Mesenchymal stem cell (in vitro differentiated cells and primary cell): ENCODE measurements at places on chromosomes 7 and 10.

DNA sequence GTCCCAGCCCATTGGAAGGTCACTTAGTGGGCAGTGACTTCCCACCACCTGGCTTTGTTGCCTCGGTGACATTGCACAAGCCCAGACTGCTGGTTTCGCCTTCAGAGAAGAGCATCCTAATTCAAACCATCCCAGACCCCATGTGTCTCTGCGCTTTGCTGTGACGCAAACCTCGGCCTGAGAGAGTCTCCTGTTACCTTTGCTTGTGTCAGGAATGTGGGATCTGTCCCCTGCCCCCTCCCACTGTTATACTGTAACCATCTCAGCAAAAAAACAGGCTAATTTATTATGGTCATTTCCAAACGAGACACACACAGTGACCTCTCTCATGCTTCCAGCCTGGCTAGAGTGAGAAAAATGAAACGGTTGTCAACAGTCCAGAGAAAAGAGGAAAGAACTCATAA is 25.0 kb upstream of the AQP1 start:
- no peak for DNase-seq

DNA sequence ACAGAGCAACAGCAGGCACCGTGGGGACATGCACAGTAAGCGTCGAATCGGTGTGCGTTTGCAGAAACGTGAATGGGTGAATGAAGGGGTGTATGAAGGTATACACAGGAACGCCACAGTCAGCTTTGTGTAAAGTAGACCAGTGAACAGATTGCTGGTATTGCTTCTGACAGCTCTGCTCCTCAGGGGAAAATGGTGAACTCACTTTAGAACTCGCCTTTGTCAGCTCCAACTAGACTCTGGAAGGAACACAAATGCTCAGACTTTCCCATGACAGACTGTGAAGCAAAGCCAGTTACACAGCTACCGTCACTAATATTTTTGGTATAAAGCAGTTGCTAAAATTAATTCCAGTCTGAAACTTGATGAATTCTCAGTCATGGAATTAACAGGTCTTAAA is 78.9 kb downstream of the CUX1 start:
- DNase-seq = no peak

DNA sequence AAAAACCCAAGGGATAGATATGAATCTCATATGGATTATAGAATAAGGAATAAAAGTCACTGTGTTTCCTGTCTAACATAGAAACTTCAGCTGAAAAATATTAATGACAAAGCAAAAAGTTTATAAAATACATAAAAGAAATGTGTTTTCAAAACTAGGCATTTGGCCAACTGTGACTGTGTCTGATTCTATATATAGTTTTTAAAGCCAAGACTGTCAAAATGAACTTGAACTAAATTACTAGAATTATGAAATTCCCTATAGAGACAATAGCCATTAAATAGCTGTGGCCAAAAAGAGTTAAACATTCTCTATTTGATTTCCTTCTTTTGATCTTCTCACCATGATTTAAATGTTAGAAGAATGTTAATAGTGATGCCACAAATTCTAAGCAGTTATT is 311.2 kb upstream of the SEMA3D start:
- DNase-seq = no peak

DNA sequence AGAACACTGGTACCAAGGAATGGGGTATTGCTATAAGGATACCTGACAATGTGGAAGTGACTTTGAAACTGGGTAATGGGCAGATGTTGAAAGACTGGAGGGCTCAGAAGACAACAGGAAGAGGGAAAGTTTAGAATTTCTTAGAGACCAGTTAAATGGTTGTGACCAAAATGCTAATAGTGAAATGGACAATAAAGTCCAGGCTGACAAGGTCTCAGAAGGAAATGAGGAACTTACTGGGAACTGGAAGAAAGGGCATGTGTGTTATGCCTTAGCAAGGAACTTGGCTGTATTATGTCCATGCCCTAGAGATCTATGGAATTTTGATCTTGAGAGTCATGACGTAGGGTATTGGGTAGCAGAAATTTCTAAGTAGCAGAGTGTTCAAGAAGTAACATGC is 38.0 kb downstream of the FAM149B1 start:
- DNase-seq = no peak

DNA sequence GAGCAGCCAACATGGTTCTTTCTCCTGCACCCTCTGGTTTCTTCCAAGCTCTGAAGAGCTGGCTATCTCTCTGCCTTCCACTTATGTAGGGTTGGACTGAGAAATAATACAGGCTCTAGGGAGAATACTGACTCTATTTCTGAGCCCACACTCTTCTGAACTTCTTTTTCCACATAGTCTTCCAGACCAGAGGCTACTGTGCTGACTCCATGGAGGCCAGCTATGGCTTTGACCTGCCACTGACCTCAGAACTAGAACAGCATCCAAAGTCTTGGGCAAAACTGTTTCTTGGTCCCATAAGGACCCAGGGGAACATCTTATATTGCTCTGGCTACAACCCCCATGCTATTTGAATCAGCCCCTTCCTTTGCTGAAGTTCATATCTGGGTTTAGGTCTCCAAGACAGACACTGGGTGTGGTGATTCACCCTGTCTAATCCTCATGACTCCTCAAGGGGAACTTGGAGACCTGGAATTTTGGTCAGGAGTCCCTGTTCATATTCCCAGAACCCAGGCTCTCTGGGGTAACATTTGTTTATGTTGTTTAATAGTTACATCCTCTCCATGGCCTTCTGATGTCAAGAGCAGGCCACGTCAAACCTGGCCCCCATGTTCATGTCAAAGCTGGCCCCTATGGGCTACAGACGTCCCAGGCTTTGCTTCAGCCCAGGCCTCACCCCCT is 12.1 kb upstream of the PLAU start:
- peak; percentile 81 for DNase-seq

- no peak for DNase-seq
Measured at GRCh38 chr7:87507446-87507845, 32.0 kb upstream of the ABCB4 start.

GRCh38 chr7:133108023-133108422 is 26.1 kb upstream of the CHCHD3 start:
- DNase-seq = no peak

GRCh38 chr7:43758822-43759683 is 573 bp downstream of the BLVRA start:
- DNase-seq = peak; percentile 64

DNA sequence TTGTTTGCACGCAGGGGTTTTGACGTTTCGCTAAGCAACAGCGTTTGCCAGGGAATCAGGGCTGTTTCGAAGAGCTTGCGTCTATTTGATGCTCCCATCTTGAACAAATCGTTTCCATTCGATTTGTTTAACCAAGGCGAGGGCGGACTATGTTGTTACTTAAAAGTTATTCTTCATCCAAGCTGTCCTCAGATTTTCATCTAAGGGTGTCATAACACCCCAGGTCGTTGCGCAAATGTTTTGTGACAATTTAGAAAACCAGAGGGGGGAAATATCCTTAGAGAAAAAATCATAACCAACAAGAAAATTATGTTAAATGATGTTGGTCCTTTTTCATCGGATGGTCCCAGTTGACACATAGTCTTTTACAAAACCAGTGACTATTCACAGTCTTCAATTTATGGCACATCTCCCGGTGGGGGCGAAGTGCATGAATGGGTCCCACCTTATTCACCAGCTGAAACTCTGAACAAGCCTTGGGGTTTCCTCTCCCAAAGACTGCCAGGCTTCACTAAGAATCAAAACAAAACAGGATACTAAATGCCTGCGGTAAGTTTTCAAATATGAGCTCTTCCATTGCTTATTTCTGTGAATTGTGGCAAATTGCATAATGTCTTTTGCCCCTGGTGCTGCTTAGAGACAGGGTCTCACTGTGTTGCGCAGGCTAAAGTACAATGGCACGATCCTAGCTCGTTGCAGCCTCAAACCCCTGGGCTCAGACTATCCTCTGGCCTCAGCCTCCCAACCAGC is 109.9 kb downstream of the REEP3 start:
- no peak for DNase-seq

DNA sequence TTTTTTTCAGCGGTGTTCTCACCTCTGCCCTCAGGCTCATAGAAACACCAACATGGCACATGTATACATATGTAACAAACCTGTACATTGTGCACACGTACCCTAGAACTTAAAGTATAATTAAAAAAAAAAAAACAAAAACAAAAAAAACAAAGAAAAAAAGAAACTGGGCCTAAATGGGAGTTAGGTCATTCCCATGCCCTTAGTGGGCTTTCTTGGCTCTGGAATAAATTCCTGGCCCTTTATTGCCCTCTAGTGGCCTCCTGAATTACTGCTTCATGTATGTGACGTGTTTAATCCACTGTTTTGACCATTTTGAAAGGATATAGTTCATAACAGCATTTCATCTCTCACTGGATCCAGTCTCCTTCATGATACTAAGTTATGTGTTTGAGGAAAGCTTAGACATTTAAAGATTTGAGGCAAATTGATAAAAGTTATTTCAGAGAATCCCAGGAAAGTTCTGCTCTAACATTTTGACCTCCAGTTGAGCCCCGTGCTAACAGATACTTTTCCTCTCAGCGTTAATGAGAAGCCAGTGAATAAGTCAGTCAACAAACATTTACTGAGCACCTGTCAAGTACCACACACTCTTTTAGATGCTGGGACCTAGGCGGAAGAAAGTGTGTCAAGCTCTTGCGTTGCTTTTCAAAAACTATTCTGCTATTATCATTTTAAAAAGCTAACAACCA is 54.7 kb upstream of the SYPL1 start:
- DNase-seq = peak; percentile 86

DNA sequence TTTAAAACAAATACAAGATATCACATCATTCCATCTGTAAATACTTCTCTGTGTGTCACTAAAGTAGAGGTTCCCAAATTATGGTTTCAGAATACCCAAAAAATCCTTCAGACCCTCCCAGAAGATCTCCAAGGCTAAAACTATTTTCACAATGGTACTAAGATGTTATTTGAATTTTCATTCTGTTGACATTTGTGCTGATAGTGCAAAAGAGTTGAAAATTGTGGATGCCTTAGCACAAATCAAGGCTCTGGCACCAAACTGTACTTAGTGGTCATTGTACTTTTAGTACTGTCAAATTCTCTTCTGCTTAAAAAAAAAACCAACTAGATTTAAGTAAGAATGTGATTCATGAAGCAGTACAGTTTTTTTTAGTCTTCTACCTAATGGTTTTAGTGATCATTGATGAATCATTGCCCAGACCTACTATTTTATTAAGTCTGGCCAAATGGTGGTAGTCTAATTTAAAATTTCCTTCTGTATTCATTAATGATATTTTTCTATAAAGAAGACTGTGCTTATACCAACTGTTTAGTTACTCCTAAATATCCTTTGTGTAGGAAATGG is 50.5 kb downstream of the TPST1 start:
- DNase-seq = peak; percentile 46

DNA sequence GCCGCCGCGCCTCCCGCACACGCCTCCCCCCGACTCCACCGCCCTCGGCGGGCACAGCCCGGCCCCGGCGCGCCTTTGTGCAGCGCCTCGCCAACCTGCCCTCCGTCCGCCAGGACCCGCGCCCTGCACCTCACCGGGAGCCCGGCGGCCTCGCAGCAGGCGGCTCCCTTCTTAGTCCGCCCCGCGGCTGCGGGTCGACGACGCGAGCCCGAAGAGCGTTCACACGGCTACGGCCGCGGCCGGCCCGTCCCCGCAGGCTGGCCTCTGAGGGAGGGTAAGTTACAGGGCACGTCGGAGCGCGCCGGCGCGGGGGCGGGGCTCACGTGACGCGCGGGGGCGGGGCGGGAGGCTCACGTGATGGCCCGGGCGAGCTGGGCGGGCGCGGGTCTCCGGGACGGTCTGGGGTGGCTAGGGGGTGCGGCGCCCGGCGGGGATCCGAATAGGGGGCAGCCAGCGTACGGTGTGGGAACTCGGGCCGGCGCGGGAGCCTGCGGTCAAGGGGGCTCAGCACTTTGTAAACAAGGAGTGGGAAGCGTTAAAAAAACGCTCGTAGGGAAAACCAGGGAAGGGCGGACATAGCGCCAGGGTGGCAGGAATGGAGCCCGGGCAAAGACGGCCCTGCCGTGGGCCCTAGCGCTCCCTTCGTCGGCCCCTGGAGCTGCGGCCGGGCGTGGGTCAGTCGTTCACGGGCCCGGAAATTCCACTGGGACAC is at the start of gene ARHGAP12:
TSS of gene ARHGAP12 (minus strand) at position 283 of the 712 bp plus-strand sequence. CDS start 19,976 bp downstream, outside the sequence.
- DNase-seq = peak; percentile 86

- no peak for DNase-seq
Measured at GRCh38 chr7:107850643-107851042, 40.3 kb upstream of the DLD start.
